Naive B cell (primary cell): ENCODE measurements at places on chromosomes 7 and 10. TPM values are rescaled to one million over a fixed set of nuclear protein-coding genes. Genes with fewer than 3 reads are reported as not detected.

DNA sequence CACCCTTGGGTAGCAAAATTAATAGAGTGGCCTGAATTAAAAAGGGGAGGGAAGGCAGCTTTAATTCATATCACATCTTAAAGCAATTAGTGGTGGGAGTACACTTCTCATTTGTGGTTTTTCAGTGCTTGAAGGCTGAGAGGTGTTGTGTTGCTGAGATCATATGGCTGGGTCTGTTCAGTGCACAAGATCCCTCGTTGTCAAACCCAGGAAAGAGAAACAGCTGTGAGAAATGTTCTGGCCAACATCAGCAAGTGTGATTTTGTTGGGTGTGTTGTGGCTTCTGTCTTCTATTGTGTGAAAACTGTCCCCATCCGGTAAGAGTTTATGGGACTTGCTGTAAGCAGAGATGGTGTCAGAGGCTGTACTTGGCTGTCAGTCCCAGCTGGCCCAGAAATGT lies 197.9 kb upstream of the BMPER start:
- peaks cover 3% of the 10 kb centered on the region for H3K36me3 ChIP-seq
- no peak overlapping the region for H3K4me3 ChIP-seq
- no peak overlapping the region for H3K27ac ChIP-seq
- no peak for DNase-seq
- H3K4me1 ChIP-seq: no peaks in the 10 kb centered on the region

GRCh38 chr7:27709137-27710075 lies 30.6 kb upstream of the TAX1BP1 start:
- no peak overlapping the region for H3K4me3 ChIP-seq
- peaks cover 1% of the 10 kb centered on the region for H3K27me3 ChIP-seq
- H3K4me1 ChIP-seq: peaks cover 3% of the 10 kb centered on the region
- no peaks in the 10 kb centered on the region for H3K36me3 ChIP-seq
- no peak for DNase-seq

Gene MALRD1
- not detected for polyA plus RNA-seq

DNA sequence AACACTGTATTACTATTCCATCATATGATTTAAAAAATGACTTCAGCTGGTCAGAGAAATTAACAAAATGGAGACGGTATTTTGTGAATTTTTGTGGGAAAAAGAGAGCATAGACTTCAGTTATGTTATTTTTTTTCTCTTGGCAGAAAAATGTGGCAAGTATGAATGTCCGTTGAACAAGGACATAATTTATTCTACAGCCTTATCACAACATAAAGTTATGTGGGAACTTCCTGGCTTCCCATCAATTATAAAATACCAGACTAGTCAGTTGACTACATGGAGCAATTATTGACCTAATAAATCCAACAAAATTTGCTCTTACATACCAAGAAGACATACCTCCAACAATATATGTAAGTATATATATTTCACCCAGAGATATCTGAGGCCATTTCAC lies 88.6 kb upstream of the PPP1R3A start:
- DNase-seq: no peak
- no peak overlapping the region for H3K4me3 ChIP-seq
- H3K36me3 ChIP-seq: no peaks in the 10 kb centered on the region
- peaks cover 24% of the 10 kb centered on the region for H3K27me3 ChIP-seq

- H3K4me3 ChIP-seq: no peak overlapping the region
- peaks cover 39% of the 10 kb centered on the region for H3K27me3 ChIP-seq
- DNase-seq: no peak
- no peaks in the 10 kb centered on the region for H3K36me3 ChIP-seq
- H3K27ac ChIP-seq: no peak overlapping the region
- no peaks in the 10 kb centered on the region for H3K4me1 ChIP-seq
Measured at GRCh38 chr10:98456043-98456570, 9.4 kb upstream of the HPS1 start.

Gene CTAGE6
- 0.32 TPM for polyA plus RNA-seq
